ENCODE measurements at places on chromosomes 5 and 9. TPM values are rescaled to one million over a fixed set of nuclear protein-coding genes. Genes with fewer than 3 reads are reported as not detected.

The MGAT4B gene
- 102 TPM for total RNA-seq

The BTNL8 gene
- not detected for total RNA-seq

The BDP1 gene
- total RNA-seq, result 28.5 TPM

The MARCHF6 gene
- 40.6 TPM for total RNA-seq

The CSF2 gene
- total RNA-seq, result 0.43 TPM

The ACSL6 gene
- total RNA-seq, result not detected

The FRMPD1 gene
- total RNA-seq, result under 0.01 TPM

The FOXD4 gene
- 0.43 TPM for total RNA-seq

The MLANA gene
- not detected for total RNA-seq

The ITGA2 gene
- total RNA-seq, result 35.0 TPM

The DRD1 gene
- total RNA-seq, result under 0.01 TPM

The N4BP3 gene
- total RNA-seq, result 0.43 TPM

The OTULINL gene
- total RNA-seq, result 19.6 TPM

The PRRC1 gene
- 96.0 TPM for total RNA-seq

The SMIM33 gene
- total RNA-seq, result not detected

The RFESD gene
- 1.6 TPM for total RNA-seq

Measured in fibroblast of villous mesenchyme (primary cell).